ENCODE measurements at places on chromosomes 5 and 9. TPM values are rescaled to one million over a fixed set of nuclear protein-coding genes. Genes with fewer than 3 reads are reported as not detected.

DNA sequence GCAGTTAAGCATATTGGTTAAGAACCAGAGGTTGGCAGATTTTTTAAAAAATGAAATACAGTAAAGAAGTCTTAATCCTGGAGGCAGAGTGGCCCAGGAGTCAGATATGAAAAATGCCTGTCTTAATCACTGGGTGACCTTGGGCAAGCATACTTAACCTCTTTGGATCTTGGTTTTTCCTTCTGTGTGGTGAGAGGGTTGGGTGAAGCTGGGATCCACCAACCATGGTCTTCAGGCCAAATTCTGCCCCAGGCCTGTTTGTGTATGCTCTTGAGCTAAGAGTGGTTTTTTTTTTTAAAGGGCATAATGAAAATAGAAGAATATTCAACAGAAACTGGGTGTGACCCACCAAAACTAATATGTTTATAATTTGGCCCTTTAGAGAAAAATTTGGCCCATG is 20.0 kb upstream of the TEX48 start:
- no peak for DNase-seq

Gene CER1
- 0.71 TPM for total RNA-seq

DNA sequence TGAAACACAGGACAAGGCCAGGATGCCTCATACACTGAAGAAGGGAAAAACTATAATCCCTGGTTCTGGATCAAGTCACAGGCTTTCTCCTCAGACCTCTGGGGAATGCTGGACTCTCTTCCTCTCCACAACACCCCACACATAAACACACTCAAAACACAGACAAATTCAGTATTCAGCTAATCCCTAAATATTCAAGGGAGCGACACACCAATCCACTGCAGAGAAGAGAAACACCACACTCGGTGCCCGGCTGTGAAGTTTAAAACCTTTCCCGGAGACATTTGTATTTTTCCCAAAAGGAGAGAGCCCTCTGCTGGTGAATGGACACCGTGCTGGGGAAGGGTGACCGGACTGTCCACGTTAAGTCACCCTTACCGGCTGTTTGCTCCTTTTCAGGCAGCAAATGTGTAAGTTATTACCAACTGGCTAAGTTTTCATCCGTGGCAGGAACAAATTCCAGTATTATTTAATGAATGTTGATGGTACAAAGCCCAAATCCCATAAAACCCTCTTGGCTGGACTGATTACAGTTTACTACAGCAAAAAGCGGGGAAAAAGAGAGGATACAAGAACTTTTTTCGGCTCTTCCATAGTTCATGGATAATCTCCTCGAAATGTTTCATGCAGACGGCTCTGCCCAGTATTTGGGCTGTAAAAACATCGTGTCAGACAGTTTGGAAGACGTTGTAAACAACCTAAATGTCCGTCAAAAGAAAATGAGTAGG is 130.9 kb upstream of the SLC30A5 start:
- DNase-seq: peak; percentile 84

- no peak for DNase-seq
These were observed 438.1 kb downstream of the MAT2B start for GRCh38 chr5:163943546-163943945.

GRCh38 chr5:37888476-37888875 is 48.6 kb upstream of the GDNF start:
- no peak for DNase-seq

DNA sequence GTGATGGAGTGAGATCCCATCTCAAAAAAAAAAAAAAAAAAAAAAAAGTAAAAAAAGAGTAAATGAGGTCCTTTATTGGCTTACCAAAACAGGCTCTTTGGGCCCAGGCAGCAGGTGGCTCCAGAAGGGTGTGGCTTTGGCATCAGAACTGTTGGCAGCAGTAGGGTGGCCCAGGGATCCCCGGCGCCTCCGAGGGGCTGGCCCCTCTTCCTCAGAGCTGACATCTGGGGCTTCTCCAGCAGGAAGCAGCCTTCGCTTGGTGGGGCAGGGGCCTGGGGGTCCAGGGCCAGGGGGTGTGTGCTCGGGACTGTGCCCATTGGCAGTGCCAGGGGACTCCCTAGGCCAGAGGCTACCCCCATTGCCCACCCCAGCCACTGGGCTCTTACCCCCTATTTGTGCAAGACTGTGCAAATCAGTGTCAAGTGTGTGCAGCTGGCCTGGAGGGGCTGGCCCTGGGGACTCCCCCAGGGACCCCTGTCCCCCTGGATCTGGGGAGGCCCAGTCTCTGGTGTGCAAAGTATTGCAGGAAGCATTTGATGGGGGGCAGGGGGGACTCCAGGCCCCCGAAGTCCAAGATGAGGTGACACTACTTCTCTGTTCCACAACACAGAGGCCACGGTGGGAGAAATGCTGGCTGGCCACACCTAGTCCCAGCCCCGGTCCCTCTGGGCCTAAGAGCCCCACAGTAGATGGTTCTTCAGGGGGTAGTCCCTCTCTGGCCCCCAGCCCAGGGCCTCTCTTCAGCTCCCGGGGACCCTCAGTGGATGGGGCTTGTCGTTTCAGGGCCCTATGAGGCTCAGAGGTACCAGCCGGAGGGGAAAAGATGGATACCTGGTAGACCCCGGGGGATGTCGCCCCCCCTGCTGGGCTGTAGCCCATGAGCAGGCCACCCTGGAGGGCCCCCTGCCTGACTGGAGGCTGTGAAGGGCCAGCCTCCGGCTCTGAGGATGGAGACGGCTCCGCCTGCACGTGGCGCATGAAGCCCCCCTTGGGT is 4.7 kb upstream of the STOML2 start:
- DNase-seq: no peak

DNA sequence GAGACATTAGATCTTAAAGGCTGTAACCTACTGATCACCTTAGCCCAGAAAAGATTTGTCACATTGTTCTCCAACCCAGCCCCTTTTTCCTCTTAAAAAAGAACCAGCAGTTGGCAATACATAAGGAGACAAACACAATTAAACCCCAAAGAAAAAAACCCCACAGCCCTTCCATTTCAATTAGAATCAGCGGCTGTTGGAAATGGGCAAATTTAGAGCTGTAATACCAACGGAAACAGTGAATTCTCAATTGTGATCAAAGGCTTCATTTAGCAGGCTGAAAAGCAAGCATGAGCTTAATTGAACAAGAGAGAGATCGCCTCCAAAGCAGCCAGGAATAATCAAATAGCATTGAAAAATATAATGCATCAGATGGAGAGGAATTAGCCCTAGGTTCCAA is 153.6 kb downstream of the FAM114A2 start:
- DNase-seq: no peak

- no peak for DNase-seq
These were observed 438.7 kb downstream of the KDM4C start for GRCh38 chr9:7196467-7196866.

DNA sequence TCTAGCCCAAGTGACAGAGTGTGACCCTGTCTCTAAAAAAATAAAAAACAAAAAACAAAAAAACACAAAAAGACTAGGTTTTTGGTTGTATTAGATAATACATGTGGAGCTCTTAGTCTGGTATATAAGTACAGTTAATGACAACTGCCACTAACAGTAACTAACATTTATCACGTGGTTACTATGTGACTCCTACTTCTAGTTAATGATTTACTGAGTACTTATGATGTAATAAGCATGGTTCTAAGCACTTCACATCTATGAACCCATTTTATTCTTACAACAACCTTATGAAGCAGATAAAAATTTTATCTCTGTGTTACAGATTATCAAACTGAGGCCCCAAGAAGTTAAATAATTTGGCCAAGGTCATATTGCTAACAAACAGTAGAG is 6.1 kb upstream of the TMEFF1 start:
- DNase-seq: no peak

Data from sigmoid colon (tissue), 7 donors.